CD4-positive, alpha-beta T cell treated with Interleukin-1 beta for 1 hour (primary cell): ENCODE measurements at places on chromosomes 13 and 19.

- DNase-seq = peak; percentile 21
Measured at GRCh38 chr19:6730153-6730804, 7.1 kb downstream of the GPR108 start.

DNA sequence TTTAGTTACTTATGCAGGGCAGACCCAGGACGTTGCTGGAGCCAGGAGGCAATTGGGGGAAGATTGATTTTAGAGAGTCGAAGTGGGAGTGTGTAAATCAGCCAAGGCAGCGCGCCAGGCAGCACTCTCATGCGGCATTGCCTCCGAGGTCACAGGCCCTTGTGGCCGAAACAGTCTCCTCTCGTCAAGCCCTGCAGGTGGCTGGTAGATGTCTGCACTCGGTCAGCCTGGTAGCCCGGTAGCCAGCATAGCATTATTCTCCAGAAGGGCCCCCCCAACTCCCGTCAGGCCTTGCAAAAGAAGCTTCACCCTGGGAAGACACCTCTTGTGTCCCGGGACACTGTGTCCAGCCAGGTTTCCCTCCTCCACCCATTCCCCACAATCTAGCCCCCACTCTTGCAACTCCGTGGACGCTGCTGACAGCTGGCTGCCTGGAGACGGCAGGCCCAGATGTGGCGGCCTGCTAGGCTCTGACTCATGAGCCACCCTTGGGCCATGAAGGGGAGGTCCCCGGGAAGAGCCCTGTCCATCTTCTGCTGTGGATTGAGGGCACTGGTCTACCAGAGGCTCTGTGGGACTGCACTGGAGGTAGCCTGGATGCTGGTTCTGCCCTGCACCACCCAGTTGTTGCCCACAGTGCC, 2.6 kb upstream of the PEPD start:
- DNase-seq = no peak

DNA sequence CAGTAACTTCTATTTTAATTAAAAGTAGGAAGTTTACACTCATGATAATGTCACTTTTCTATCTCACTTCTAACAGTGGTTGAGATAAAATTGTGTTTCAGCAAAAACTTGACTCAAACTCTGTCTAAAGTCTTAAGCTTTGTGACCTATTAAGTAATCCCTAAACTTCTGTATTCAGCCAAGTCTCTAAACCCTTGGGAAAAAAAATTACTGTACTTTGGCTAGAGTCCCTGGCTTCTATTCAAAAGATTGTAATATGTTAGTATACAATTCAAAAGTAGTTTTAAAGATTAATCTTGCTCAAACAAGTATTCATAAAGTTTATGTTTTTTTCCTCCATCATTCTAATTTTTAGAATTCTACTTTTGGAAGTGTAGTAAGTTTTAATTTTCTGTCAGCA, 1248.8 kb downstream of the UQCRFS1 start:
- no peak for DNase-seq

GRCh38 chr13:27423333-27423732, 1.1 kb upstream of the GTF3A start:
- no peak for DNase-seq

DNA sequence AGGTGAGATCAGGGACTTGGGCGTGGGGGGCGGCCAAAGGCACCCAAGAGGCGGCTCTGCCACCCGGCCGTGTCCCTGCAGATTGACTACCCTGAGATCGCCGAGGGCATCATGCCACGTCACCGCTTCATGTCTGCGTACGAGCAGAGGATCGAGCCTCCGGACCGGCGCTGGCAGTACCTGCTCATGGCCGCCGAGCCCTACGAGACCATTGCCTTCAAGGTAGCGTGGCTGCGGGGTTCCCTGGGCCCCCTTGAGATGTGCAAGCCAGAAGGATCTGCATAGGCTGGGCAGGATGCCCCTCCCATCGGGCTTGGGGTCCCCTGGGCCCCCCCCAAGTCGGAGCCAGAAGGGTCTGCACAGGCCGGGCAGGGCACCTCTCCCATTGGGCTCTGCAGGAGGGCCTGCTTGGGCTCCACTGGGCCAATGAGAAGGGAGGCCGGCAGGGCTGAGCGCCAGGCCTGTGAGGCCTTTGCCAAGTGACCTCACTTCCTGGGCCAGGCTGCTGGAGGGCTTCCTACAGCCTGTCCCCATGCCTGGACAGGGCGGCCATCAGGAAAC, 2.2 kb upstream of the AMH start:
- DNase-seq = no peak

DNA sequence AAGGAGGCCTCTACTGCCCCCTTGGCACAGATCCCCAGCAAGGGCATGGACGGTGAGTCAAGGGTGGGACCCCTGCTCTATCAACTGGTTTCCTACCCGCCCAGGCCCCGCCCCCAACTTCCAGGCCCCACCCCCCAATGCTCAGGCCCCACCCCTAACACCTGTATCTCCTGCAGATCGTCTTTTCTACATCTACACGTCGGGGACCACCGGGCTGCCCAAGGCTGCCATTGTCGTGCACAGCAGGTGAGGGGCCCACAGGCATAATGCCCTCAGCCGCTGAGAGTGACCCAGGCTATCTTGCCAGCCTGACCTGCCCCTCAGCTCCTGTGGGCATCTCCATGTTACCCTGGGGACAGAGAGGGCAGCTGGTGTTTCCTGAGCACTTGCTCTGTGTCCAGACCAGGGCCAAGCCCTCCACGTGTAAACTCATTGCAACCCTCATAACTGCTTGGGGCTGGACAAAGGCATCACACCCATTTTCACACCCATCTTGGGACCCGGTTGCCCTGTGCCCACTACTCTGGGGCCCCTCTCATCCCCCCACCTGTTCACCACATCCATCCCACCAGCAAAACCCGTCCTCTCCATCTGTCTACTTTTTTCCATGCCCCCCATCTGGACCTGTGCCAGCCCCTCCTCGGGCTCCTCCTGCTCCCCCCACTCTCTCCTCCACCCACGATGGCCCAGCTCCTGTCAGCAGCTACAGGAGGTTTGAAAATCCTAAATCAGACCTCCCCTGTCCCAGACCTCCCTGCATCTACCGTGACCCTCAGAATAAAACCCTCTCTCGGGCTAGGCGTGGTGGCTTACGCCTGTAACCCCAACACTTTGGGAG, 17.2 kb downstream of the SLC27A1 start:
- DNase-seq = no peak

DNA sequence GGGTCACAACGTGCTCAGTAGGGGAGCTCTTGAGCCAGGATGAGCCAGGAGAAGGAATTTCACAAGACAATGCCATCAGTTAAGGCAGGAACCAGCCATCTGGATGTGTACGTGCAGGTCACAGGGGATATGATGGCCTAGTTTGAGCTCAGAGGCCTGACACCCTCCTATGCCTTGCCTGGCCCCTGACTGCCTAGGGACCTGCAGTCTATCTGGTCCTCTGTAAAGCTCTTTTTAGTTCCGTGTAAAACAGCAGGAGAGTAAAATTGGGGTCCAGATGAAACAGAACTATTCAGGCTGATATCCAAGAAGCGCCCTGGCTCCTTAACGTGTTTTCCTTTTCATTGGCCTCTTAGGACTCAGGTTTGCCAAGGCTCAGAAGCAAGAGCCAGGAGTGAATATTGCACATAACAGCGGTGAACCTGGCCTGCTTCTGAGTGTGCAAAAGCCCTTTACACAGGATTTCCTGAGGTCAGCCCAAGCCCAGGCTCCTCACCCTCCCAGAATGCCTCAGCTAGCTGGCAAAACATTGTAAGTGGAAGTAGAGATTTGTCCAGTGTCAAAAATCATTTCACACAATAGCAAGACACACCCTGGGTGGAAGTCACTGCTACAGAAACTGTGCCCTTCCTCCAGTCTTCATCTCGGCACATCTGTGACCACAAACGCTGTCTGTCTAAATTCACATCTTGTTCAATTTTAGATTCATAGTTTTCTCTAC, 777.2 kb downstream of the UQCRFS1 start:
- DNase-seq = peak; percentile 2

GRCh38 chr19:18710996-18711751, 27.7 kb downstream of the CRTC1 start:
- DNase-seq = no peak

- DNase-seq = no peak
Measured at GRCh38 chr13:78460176-78460575, 143.2 kb downstream of the POU4F1 start.

DNA sequence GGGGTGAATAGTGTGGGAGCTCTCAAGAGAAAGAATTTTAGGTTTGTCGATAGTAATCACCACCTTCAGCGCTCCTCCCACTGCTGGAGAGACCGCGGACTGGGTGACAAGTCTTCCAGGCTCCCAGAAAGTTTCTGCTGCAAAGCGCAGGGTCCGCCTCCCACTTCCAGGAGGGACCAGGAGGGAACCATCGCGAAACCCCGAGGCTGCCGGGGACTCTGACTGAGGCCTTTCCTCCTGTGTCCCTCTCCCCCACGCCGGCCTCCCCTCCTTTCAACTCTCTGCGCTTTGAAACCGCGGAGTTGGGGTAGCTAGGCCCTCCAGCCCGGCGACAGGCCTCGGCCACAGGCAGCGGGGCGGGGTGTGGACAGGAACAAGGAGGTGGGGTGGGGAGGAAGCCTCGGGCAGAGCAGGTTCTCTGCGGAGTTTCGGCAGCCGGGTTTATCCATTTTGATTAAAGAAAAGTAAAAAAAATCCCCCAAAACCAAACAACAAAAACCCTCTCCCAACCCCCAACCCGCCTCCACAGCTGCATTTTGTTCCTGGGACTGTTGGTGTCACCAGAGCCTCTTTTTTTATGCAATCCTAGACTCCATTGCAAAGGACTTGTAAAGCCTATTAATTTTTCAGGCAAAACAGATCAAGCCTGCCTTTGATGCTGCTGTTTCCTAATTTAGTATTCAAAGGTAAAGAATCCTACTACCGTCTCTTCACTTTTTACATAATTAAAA, 157.2 kb downstream of the TM9SF2 start:
- peak; percentile 71 for DNase-seq

DNA sequence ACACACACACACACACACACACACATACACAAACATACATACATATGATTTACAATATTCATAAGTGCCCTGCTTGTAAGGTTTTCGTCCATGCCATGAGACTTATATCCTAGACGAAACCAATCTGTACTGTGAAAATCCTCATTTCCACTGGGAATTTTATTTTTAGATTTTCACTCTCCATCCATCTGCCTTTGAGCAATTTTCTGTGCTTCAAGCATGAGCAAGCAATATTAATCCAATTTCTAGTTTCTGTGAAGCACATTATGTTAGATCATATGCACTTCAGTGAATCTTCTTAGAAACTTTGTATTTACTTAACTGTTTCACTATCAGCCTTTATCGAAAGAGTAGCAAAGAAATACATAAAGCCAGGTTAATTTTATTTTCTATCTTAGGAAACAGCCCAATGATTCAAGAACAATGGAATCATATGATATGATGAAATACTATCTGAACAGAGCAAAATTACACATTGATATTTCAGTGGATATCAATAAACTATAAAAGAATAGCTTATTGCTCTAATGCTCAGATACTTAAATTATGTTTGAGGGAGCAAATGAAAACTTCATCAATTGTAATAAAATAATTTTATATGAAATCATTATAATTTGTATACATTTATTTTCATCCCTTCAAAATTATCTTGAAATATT, 1100.7 kb upstream of the MIR17HG start:
- DNase-seq = no peak

- no peak for DNase-seq
Measured at GRCh38 chr13:74732736-74733385, 598.7 kb upstream of the KLF12 start.

DNA sequence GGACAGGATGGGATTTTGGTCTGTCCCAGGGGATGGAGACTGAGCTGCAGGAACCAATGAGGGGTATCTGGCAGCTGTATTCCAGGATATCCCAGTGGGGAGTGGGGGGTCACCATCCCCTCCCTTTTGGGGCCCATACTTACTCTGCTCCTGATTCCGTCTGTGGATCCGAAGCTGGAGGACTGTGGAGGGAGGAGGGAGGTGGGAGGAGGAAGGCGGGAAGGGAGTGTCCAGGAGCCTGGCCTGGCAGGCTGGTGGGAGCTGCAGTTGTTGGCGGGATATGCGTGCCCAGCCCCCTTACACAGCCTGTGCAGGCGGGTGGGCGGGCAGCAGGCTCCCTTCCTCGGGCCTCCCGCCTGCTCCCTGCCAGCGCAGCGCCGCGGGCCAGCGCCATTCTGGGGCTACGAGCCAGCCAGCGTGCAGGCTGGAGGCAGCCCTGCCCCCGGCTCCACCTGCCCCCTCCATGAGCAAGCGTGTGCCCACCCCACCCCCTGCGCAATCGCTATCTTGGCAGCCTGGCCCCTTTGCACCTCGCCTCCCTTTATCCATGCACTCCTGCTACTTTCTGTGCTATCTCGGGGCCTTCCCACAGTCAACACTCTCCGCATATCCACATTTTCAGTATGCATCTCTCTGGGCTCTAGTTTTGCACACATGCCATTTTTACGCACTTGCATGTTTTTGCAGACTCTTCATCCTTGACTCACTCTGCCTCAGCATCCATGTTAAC, 2.8 kb downstream of the MAMSTR start:
- no peak for DNase-seq

DNA sequence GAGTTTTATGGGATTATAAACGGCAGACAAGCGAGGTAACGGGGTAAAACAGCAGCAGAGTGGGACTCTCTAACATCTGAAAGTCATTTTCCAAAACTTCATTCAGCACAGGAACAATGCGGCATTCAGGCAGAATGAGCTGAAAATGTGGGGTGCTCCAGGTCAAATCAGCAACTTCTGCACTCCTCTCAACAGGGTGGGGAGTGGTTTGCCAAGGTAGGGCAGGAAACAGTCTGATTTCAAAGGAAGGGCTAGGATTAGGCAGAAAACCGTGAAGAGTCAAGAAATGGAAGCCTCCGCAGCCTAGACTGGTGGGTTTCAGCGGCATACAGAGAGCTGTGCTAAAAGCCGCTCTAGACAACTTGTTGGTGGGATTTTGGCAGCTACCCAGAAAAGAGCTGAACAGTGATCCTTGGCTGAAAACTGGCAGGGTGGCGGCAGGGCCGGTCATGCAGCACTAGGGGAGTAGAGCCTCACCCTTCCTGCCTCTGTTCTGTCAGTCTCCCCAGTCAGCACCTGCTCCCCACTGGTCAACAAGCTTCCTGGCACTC, 154.2 kb upstream of the KLF12 start:
- DNase-seq = peak; percentile 27
